ENCODE measurements at places on chromosomes 6 and 20. TPM values are rescaled to one million over a fixed set of nuclear protein-coding genes. Genes with fewer than 3 reads are reported as not detected.

- H3K36me3 ChIP-seq = no peaks in the 10 kb centered on the region
- no peaks in the 10 kb centered on the region for H3K27me3 ChIP-seq
- H3K4me1 ChIP-seq = no peaks in the 10 kb centered on the region
- H3K27ac ChIP-seq = no peak overlapping the region
Observed at GRCh38 chr6:31116661-31117385, 2.2 kb downstream of the PSORS1C1 start.

DNA sequence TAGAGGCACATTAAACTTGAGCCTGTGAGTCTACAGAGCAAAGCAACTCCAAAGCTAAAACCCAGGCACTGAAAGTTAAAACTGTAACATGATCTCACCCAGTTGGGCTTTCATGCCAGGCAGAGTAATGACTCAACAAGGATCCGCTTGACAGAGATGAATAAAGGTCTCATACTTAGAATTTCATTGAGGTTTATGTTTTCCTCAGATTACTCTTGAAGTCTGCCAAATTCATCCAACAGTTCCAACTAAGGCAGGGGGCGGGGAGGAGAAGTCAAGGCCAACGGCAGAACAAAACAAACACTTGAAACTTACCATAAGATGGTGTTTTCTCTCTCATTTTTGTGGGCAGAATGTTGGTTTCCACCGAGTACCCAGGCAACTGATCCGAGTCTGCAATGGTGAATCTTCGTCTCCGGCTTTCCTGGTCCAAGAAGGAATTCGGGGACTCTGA is 54.0 kb upstream of the IPCEF1 start:
- H3K4me3 ChIP-seq = no peak overlapping the region
- peaks cover 13% of the 10 kb centered on the region for H3K36me3 ChIP-seq
- peak overlapping the region; percentile 72 for H3K27ac ChIP-seq
- no peaks in the 10 kb centered on the region for H3K27me3 ChIP-seq
- H3K4me1 ChIP-seq = peaks cover 36% of the 10 kb centered on the region
- peak; percentile 64 for DNase-seq

DNA sequence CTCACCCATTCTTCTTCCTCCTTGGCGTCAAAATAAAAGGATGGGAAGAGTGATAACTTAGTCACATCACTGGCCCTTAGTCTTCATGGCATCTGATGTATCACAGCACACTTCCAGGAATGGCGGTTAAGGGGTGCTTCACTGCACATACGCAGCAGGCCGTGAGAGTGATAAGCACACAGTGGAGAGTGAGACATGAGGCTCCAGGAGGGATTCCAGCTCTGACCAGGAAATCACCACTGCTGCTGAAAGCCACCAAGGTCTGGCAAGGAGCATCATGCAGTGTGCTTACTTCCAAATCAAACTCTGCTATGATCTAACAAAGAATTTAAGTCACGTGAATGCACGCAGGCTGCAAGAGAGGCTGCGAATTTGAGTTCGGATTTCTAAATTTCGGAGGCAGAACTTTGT is 62.4 kb downstream of the ARID1B start:
- no peaks in the 10 kb centered on the region for H3K27me3 ChIP-seq
- DNase-seq = peak; percentile 71
- H3K4me1 ChIP-seq = peaks cover 59% of the 10 kb centered on the region
- H3K36me3 ChIP-seq = no peaks in the 10 kb centered on the region
- H3K4me3 ChIP-seq = no peak overlapping the region

Gene SPTLC3
- total RNA-seq = 2.8 TPM

GRCh38 chr20:46898423-46898822 is 3.8 kb downstream of the EYA2 start:
- DNase-seq = no peak
- no peaks in the 10 kb centered on the region for H3K27me3 ChIP-seq
- peaks cover 10% of the 10 kb centered on the region for H3K4me1 ChIP-seq
- H3K27ac ChIP-seq = no peak overlapping the region

Gene LHFPL5
- total RNA-seq = not detected

Gene KDM1B
- 8.7 TPM for total RNA-seq

GRCh38 chr20:3283222-3283820 is 44.3 kb upstream of the SLC4A11 start:
- no peak overlapping the region for H3K27ac ChIP-seq
- H3K36me3 ChIP-seq = peaks cover 63% of the 10 kb centered on the region
- DNase-seq = no peak
- H3K4me3 ChIP-seq = no peak overlapping the region
- no peaks in the 10 kb centered on the region for H3K27me3 ChIP-seq
- H3K4me1 ChIP-seq = no peaks in the 10 kb centered on the region

DNA sequence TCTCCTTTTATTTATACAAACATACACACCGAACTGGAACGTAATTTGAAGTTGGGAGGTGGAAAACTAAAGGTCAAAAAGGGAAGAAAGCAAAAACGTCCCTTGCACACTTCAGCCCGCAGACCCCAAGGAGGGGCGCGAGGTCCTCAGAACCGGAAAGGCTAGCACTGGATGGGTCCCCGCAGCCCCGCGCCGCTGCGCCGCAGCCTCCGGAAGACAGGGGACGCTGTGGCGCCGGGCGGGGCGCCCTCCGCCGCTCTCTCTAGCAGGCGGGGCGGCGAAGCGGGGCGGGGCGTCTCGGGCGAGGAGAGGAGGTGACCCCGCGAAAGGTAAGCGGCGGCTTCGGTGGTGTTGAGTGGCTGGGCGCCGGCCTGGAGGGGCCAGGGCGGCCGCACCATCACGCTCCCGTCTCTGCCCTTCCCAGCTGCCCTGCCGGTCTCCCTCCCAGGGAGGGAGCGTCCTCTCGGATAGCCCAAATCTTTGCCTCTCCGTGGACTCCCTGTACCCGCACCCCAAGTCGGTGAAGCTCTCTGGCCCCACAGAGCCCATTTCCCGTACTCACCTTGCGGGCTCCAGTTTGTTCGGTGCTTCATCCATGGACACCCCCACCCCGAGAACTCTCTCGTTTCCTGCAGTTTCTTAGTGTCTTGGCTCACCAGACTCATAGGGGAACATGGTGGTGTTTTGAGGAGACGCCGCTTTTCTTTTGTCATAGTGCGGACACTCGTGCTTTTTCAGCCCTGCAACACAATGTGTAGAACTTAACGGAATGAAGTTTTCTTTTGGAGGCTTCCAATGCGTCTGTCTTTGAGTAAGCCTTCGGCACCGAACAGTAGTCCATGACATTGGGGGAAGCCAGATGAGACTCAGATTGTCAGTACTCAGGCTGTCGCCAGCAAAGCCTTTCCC is at the start of gene SMIM8:
Gene SMIM8 (plus strand): TSS at position 285 of the 909 bp plus-strand sequence. CDS start 14,444 bp downstream, outside the sequence.
- peak; percentile 74 for DNase-seq
- no peaks in the 10 kb centered on the region for H3K4me1 ChIP-seq
- H3K36me3 ChIP-seq = no peaks in the 10 kb centered on the region
- no peaks in the 10 kb centered on the region for H3K27me3 ChIP-seq
- peak within 1 kb of the TSS; percentile 87 for H3K27ac ChIP-seq

GRCh38 chr20:17533396-17533795 is 2.2 kb upstream of the BFSP1 start:
- no peaks in the 10 kb centered on the region for H3K4me1 ChIP-seq
- no peaks in the 10 kb centered on the region for H3K27me3 ChIP-seq
- no peak for DNase-seq
- no peak overlapping the region for H3K4me3 ChIP-seq

GRCh38 chr20:49262444-49262843 is 15.4 kb downstream of the ZNFX1 start:
- peaks cover 91% of the 10 kb centered on the region for H3K36me3 ChIP-seq
- DNase-seq = no peak
- H3K27ac ChIP-seq = no peak overlapping the region
- H3K4me1 ChIP-seq = peaks cover 18% of the 10 kb centered on the region
- H3K4me3 ChIP-seq = no peak overlapping the region

Measured in right atrium auricular region (tissue), 2 donors.